BJ (cell line): ENCODE measurements at places on chromosomes 4 and X.

DNA sequence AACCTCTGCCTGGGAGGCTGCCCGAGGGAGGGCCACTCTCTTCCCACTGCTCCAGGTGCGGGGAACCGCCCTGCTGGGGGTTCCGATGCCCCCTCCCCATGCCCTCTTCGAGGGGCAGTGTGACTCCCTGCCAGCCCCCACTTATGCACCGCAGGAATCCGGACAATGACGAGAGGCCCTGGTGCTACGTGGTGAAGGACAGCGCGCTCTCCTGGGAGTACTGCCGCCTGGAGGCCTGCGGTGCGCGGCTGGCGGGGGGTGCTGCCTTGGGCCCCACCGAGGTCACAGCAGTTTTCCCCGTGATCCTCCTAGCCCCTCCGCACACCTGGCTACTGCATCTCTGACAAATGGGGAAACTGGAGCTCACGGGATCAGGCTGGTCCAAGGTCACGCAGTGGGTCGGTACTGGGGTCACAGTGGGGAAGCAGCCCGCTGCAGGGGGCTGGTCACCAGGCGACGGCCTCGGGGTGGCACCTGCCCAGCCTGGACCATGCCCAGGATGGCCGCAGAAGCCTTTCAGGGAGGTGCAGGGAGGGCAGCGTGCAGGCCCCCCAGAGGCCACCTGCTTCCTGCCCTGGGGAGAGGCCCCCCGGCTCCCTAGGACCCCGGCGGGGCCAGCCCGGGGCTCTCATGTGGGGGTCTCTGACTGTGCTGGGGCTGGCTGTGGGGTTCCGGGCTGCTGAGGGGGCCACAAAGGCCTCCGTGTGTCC lies 3.5 kb downstream of the HGFAC start:
- no peak for DNase-seq

GRCh38 chr4:184534511-184535391 lies 60.4 kb upstream of the IRF2 start:
- DNase-seq: peak; percentile 55

DNA sequence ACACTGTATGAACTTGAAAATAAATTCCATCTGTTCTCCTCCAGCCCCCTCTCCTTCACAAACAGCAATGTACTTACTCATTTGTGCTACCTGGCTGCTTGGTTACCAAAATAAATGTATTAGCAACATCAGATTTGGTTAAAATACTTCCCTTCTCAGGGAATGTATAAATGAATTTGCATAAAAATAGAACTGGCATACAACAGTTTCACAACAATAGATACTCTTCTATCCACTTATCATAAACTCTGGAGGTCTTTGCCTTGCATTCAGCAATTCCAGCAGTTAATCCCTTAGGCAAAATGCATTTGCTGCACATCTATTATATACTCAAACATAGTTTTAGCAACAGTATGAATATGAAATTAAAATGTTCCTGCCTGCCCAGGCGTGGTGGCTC lies 658.2 kb downstream of the CENPC start:
- DNase-seq: no peak

GRCh38 chrX:40496728-40497127 lies 84.0 kb upstream of the ATP6AP2 start:
- no peak for DNase-seq

- no peak for DNase-seq
Observed at GRCh38 chr4:140122891-140123290, 31.1 kb downstream of the MAML3 start.

DNA sequence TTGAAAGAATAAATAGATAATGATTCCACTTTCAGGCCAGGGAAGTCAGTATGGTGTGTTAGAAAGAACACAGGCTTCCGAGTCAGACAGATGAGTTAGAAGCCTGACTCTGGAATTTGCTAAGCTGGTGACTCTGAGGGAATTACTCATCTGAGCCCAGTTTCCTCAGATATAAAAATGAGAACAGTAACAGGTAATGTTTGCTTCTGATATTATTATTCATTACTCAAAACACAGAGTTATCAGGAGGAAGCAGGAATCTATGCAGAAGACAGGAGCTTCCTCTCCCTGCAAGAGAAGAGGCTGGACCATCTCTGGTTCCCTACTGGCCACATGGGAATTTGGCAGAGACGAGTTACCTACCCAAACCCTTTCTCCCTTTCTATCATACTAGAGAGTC lies 163.1 kb downstream of the EVC2 start:
- DNase-seq: no peak

GRCh38 chr4:158906073-158906472 lies 137.2 kb downstream of the FNIP2 start:
- DNase-seq: no peak

DNA sequence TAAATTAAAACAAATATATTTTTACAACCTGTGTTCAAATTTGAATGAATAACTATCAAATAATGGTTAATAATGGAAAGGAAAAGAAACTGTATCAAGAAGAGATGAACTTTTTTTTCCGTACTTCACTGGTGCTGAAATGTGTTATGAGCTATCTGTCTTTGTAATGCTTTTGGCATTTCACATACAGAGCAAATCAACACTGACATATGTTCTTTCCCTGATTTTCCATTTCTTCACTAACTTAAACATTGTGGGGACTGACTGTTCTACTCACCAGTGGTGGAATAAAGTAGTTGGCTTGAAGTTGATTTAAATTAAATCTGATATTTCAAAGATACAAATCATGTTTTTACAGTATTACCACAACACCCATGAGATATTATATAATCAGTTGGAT lies 304.0 kb upstream of the BMP3 start:
- no peak for DNase-seq

- DNase-seq: no peak
Observed at GRCh38 chr4:1670279-1670678, 13.8 kb downstream of the FAM53A start.

GRCh38 chr4:113951263-113951662 lies 28.2 kb downstream of the ARSJ start:
- no peak for DNase-seq

- no peak for DNase-seq
Observed at GRCh38 chr4:39046249-39046648, 14.0 kb upstream of the TMEM156 start.

GRCh38 chr4:73345399-73345975 lies 58.6 kb upstream of the ALB start:
- DNase-seq: no peak

- no peak for DNase-seq
Observed at GRCh38 chrX:119266364-119266995, 30.4 kb downstream of the PGRMC1 start.

DNA sequence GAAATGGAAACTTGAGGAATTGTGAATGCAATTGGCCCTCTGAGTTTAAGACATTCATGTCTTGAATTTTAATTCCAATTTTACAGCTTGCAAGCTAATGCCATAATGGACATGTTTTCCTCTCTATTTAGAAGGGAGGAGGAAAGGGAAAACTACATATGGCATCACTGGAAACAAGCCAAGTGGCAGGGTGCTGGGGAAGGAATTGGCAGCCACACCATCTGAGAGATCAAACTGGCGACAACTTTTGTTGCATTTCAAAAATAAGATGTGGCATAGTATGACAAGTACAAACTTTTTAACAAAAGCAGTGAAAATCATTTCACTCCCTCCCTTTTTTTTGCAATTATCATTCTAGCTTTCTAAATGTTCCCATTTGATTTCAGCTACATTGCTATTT lies 615.6 kb downstream of the CENPC start:
- no peak for DNase-seq

DNA sequence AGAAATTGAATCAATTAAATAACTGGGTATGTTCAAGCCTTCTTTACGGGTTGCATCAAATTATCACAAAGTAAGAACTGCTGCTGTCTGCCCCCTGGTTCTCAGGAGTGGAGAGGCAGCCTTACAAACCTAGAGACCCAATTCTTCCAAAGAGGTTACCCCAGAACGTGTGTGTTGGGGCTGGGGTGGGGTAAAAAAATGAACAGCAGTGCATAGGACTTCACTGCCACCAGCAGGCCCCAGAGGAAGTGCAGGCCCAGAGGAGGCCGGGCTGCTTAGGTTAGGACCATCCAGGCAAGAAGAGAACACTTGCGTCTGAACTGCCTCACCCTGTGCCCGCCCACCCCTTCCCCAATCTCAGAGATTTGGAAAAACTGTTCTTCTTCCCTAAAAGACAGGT lies 1.5 kb upstream of the NWD2 start:
- no peak for DNase-seq

GRCh38 chr4:118335324-118335723 lies 17.5 kb downstream of the PRSS12 start:
- DNase-seq: no peak

DNA sequence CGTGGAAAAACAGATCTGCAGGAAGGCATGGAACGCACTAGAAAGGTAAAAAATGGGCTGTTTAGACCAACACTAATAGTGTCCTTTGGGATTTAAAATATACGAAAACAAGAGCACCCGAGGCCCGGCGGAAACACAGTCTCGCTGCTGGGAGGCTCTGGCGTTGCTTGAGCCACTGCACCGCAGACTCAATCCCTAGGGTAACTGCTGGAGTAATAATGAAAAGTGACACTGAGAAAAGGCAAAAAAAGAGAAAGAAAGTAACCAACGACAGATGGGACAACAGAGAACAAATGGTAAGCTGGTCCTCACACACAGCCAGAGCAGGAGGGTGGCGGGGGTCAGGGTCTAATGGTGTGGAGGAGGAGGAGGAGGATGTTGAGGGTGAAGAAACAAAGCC lies 15.4 kb downstream of the IRAK1 start:
- no peak for DNase-seq

- no peak for DNase-seq
Observed at GRCh38 chrX:44042751-44043150, 69.6 kb upstream of the NDP start.

- DNase-seq: no peak
Observed at GRCh38 chrX:86171366-86171765, 23.1 kb downstream of the DACH2 start.

GRCh38 chrX:17809984-17810383 lies 51.1 kb downstream of the RAI2 start:
- no peak for DNase-seq

DNA sequence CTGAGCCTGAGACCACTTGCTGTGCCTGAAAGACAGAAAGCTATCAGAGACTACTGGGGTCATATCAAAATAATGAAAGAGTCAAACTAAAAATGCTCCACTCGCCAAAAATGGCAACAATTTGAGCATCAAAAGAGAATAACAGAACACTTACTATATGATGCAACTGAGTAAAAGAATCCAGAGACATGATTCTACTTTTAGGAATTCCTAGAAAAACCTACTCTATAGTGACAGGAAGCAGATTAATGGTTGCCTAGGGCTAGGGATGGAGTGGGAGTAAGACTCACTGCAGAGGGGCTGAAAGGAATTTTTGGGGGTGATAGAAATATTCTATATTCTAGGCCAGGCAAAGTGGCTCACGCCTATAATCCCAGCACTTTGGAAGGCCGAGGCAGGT lies 29.4 kb upstream of the SLAIN2 start:
- DNase-seq: no peak

DNA sequence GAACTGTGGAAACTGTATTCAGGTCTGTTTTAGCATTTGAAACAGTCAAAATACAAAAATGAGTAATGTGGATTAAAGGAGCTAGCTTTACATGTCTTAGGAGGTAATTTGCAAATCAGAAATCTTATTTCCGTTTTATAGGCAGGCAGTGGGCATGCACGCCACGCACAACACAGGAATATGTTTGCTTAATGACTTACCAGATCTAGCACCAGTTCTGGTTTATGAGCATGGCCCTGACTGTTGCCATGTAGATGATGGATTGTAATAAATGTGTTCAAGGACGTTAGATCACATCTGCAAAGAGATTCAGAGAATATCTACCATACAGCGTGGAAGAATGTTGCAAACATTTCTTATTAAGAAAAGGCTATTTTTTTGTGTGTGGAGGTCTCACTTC lies 344.5 kb upstream of the NR3C2 start:
- DNase-seq: no peak

- DNase-seq: no peak
Observed at GRCh38 chrX:44997888-44998287, 124.9 kb downstream of the KDM6A start.

GRCh38 chrX:17656035-17656418 lies 81.3 kb upstream of the SCML1 start:
- DNase-seq: no peak

GRCh38 chrX:135191838-135192237 lies 20.6 kb upstream of the CT55 start:
- no peak for DNase-seq

GRCh38 chr4:82900066-82900410 lies 497 bp upstream of the THAP9 start:
- DNase-seq: no peak

DNA sequence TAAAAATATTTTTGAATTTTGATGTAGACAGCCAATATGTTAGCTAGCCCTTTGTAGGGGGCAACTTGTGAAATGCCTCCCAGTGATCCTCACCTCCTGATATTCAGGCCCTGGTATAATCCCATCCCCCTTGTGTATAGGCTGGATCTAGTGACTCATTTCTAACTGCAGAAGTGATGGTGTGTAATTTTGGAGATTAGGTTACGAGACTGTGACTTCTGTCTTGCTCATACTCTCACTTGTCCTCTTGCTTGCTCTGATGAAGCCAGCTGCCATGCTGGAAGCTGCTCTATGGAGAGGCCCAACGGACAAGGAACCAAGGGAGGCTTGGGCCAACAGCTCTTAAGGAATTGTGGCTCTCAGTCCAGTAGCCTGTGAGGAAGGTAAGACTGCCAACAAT lies 61.7 kb downstream of the GPR82 start:
- no peak for DNase-seq

GRCh38 chrX:53269536-53270107 lies 11.8 kb downstream of the IQSEC2 start:
- DNase-seq: no peak
